ENCODE measurements at places on chromosomes 2 and 18.

- DNase-seq, result no peak
These were observed 166.9 kb downstream of the PDE11A start for GRCh38 chr2:177905640-177906039.

GRCh38 chr2:158143703-158144360 lies 42.2 kb downstream of the UPP2 start:
- DNase-seq, result no peak

GRCh38 chr18:37853706-37854105 lies 288.1 kb upstream of the CELF4 start:
- no peak for DNase-seq

- no peak for DNase-seq
These were observed 151.3 kb downstream of the NEDD4L start for GRCh38 chr18:58195278-58195765.

DNA sequence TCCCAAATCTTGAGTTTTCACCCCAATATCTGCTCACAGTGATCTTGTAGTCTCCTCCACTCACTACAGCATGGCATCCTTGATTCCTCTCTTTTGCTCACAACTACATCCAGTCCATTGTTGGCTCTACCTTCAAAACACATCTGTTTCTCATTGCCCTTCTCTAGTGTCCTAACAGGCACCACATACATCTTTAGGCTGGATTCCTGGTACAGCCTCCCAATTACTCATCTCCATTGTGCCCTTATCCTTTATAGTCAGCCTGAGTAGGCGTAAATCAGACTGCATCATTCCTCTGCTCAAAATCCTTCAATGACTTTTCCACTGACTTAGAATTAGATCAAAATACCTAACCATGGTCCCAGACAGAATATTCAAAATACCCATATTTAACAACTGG lies 10.7 kb upstream of the TAF1B start:
- no peak for DNase-seq

DNA sequence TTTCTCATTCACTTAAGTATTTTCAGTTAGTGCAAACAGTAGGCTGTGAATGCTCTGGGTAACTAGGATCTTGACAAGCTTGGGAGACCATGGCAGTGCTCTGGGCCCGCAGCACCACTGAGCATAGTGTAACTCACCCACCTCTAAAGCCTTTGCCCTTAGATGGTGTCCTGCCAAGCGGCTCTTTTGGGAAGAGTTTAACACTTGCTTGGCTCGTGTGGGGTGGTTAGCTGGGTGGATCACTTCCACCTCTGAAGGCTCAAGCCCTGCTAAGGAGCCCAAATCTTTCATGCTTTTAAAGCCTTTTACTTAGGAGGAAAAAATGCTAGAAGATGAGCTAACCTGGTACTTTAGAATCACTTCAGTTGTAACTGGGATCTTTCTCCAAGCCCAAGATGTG lies 33.9 kb downstream of the PTPN18 start:
- DNase-seq, result no peak

- DNase-seq, result no peak
These were observed 737.6 kb upstream of the TMEFF2 start for GRCh38 chr2:192932376-192932775.

- no peak for DNase-seq
These were observed 241.7 kb downstream of the TGIF1 start for GRCh38 chr18:3691705-3692104.

DNA sequence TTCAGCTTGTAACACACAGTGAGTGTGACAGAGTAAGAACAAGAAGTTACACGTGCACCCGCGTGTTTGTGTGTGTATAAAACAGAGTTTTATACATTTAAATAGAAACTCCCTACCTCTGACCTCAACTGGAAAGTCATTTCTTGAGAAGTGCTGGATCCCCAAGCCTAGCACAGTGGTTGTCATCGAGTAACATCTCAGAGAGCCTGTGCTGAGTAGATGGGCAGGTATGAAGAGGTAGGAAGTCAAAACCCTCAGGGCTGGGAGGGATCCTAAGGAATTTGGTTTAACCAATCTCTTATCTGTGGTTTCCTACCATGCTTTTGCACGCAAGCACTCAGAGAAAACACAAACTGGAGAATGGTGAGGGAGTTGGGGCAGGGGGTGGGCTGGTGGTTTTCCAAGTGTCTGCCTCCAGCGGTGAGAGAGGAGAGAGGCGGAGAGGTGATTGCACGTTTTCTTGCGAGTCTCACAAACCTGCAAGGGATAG lies 9.2 kb downstream of the ACOXL start:
- no peak for DNase-seq

DNA sequence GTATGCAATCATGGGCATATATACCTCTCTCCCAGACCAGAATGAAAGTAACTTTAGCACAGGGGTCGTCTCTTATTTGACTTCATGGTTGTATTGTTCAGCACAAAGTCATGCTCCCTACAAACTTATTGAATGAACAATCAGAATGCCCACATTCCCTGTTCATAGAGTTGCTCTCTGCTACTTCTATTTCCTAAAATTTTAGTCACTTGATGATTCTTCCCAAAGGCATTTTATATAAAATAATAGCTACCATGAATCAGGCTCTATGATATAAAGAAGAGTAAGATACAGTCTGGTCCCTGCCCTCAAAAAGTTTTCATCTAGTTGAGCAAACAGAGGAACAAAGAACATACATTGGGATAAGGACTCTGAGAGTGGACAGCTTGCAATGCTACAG lies 162.2 kb downstream of the SLC39A10 start:
- DNase-seq, result no peak

GRCh38 chr2:43007901-43008300 lies 215.5 kb upstream of the HAAO start:
- DNase-seq, result no peak

DNA sequence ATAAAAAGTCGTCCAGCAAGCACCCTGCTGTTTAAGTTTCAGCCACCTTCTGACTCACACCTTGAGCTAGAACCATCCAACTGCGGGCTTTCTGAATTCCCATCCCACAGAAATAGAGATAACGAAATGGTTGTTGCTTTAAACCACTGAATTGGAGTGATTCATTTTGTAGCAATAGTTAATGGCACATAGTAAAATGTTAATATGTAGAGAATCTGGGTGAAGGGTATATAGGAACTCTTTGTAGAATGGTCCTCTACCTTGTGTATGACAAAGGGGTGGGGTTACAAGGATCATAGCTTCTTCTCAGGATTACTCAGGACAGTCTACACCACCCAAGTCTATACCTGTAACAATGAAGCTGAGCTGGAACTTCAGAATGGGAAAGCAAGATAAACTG lies 2.4 kb upstream of the MAPRE3 start:
- no peak for DNase-seq

DNA sequence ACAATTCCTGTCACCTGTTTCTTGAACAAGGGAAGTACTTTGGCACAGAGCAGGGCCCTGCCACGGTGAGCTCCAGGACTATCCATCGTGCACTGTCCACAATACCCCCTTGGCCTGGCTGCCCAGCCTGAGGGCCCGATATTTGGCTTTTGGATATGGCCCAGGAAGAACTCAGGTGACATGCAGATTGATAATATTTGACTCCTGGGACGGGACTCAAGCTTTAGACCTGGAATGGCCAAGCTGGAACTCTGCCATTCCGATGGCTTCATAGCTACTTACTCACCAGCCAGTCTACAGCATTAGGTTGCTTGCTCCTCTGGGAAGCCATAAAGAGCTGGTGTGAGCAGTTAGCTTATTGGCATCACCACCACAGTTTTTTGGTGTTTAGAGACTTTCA lies 26.6 kb downstream of the EML6 start:
- DNase-seq, result no peak

DNA sequence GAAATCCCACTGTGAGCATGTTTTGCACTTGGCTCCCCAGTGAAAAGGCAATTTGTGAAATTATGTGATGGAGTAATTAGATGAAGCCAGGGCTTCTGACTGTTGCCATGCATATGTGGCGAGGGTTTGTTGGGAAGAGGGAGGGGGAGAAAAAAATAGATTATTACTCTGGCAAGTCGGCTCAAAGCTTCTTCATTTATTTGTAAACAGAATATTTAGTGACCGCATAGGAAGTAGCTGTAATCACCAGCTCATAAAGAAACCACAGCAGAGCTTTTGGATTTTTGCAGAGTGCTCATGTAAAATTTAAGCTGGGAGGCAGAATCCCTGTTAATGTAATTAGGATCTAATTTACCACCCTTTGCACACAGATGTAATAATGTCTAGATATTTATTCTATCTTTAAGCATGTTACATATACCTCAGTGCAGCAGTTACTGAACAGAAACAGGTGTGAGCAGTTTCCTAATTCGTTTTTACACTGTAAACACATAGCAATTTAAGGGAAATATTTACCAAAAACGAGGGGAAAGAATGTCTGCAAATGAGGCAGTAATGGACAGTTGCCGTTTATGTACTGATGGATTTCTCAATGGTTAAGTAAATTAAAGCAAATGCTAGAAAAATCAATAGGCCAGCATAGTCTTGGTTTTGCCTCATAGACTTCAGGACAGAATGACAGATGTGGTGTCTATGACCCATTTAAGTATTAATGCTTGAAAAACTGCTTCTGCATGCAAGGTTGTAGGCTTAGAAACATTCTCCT lies 87.9 kb downstream of the MEIS1 start:
- DNase-seq, result no peak

DNA sequence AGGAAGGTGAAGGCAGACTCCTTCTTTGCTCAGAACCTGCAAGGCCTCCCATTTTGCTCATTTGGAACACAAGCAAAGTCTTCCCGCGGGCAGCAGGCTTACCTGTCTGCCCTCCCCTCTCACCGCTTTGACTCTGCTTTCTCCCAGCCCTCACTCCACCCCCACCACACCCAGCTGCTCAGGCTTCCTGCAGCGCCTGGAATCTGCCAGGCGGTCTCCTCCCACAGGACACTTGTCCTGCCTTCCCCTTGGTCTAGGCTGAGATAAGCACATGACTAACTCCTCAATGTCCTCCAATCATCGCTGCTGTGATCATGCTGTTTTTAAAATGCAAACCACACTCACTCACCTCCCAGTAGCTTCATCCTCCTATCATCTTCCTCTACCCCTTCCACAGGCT lies 430.0 kb downstream of the ZNF516 start:
- DNase-seq, result no peak

GRCh38 chr2:55006306-55006705 lies 43.9 kb downstream of the RTN4 start:
- no peak for DNase-seq

- no peak for DNase-seq
These were observed 543.6 kb downstream of the PLCL1 start for GRCh38 chr2:198347946-198348345.
